ENCODE measurements at places on chromosomes 7 and 10.

DNA sequence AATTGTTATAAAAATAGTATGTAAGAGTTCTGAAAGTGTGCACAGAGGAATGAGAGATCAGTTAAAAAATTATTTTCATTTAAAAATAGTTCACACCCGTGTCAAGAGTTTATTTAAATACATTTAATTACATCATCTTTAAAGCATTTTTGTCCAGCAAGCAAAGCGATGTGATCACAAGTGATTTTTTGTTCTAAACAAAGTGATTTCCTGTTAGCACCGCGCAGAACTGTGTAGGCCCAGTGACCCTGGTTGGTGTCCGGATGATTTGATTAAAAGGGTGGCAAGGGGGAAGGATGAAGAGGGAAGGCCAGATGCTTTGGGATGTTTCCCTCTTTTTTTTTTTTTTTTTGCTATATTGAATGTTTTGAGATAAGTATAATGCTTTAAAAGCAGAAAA is 227.8 kb upstream of the PITRM1 start:
- no peak for DNase-seq

- DNase-seq = no peak
Measured at GRCh38 chr7:33671531-33672262, 233.6 kb upstream of the BMPER start.

- DNase-seq = no peak
Measured at GRCh38 chr10:4472190-4472904, 353.7 kb upstream of the AKR1E2 start.

DNA sequence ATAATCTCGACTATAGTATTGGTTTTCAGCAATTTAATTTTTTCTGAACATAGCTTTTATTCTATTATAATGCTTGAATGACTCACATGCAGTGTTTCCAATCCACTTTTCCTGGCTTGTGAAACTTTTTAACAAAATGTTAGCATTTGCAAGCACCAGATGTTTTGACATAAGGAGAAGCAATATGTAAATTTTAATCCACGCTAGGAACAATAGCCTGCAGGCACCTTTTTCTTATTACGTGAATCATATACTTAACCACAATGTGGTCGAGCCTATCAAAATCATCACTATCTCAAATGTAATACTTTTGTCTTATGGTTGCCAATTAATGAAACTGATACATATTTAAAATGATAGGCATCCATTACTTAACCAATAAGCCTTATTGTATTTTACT is 97.1 kb downstream of the TFEC start:
- no peak for DNase-seq

DNA sequence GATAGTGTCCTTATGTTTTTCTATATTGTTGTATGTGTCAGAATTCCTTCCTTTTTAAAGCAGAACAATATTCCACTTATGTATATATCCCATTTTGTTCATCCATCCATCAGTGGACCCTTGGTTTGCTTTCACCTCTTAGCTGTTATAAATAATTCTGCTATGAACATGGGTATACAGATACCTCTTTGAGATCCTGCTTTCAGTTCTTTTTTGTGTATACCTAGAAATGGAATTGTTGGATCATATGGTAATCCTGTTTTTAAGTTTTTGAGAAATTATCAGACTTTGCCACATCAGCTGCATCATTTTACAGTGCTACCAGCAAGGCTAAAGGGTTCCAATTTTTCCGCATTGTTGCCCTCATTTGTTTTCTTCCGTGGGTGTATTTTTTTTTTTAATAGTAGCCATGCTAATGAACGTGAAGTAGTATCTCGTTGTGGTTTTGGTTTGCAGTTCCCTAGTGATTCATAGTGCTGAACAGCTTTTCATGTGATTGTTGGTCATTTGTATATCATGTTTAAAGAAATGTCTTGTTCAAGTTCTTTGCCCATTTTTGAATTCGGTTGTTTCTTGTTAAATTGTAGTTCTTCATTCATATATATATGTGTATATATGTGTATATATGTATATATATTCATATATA is 87.8 kb downstream of the LCOR start:
- DNase-seq = no peak

DNA sequence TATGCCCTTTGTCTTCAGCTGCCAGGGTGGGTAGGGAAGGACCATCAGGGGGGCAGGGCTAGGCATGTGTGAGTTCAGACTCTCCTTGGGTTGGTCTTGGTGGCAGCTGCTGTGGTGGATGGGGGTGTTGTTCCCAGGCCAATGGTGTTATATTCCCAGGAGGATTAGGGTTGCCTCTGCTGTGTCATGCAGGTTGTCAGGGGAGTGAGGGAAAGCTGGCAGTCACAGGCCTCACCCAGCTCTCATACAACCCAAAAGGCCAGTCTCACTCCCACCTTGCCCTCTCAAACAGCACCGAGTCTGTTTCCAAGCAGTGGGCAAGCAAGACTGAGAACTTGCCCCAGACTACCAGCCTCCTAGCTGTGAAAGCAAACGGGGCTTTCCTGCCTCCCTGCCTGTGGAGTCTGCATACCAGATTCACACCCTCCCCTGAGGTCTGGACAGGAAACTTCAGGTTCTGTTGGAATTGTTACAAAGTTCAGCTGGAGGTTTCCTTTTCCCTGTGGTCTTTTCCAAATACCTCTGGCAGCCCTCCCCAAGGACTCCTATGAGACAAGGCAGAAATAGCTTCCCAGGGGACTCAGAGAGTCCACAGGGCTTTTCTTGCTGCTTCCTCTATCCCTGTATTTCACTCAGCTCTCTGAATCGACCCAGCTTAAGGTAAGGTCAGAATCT is 1.4 kb downstream of the HYAL4 start:
- DNase-seq = no peak

- DNase-seq = no peak
Measured at GRCh38 chr10:11603741-11604140, 7.7 kb downstream of the USP6NL start.

DNA sequence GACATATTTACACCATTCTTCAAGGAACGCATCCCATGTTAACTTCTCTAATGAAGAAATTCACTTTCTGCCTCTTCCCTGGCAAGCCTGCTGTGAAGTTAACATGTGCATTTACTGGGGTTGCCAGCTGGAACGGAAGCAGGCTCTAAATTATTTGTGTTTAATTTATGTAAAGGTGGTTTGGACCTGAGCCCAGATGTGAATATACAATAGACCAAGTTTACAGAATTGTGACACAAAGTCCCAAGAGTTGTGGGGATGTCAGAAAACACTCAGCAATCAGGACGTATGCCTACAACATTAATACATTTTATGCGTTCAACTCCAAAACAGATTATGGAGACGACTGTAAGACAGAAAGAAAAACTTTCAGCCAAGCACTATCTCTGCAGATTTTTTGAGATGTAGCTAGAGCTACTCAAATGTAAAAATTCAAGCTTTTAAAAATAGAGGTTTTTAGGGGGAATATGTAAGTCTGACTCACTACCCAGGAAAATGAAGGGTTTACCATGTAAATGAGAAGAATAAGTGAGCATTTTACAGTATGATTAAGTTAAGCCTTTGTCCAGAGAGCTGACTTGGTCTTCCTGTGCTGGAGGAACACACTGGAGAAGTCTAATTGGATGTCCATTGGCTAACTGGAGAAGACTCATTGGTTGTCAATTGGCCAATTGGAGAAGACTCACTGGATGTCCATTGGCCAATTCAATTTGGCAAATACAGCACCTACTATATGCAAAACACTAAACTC is 19.5 kb downstream of the NRP1 start:
- no peak for DNase-seq

DNA sequence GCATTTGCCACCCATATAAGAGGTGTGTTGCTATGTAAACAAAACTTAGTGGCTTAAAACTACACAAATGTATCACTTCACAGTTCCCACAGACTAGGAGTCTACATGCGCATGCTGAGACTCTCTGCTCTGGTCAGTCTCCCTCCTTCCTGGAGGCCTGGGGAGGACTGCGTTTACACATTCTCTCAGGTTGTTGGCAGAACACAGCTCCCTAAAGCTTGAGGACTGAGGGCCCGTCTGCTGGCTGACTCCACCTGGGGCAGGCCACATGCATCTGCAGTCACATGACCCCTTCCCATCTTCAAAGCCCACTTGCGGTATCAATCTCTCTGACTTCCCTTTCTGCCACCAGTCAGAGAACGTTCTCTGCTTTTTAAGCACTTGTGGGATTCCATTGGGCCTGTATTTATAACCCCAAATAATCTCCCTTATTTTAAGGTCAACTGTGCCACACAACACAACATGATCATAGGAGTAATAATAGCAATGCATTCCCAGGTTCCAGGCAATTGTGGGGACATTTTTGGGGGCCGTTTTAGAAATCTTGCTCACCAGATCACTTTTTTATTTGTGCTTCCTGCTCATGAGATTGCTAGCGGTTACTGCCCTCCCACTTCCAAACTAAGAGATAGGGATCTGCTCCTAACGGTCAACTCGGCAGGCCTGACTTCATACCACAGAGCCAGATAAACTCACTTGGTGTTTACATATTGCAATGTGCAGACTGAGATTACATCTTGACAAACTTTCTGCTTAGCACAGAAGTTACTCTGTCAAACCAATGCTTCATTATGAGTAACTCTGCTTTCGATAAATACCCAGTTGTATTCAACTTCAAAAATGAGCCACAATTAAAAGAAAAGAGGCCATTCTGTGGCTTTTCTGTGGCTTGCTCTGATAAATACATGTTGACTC is 96.3 kb downstream of the ALOX5 start:
- DNase-seq = peak; percentile 23

DNA sequence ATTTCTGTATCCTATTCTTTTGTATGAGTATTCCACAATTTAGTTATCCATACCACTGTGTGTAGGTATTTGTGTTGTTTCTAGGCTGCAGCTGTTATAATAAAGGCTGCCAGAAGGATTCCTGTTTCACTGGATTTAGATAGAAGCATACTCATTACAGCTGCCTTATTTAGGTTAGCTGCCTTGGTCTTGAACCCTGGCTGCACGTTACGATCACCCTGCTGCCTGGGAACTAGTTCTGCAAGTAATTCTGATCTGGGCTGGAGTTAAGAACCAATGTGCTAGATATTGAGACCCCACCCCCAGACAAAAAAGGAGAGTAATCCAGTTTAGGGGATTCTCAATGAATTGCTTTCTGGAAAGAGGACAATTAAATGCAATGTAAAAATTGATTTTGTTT is 43.1 kb downstream of the CCDC71L start:
- DNase-seq = no peak

DNA sequence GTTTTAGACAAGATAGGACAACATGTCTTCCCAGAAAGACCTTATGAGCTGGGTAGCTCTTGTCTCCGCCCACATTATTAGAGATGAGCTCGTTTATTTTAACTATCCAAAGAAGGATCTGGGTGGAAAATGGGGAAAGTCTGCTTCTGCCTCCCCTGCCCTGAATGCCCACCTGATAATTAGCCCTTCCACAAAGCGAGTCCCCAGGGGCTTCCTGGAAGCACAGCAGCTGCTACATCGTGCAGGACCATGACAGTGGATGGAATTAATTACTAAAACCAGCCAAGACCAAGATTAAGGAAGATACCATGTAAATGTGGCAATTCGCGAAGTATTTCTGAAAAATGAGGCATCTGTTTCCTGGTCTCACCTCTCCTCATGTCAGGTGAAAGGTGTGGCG is 374.4 kb downstream of the PAXIP1 start:
- no peak for DNase-seq

- no peak for DNase-seq
Measured at GRCh38 chr10:86553213-86553612, 31.6 kb upstream of the WAPL start.

DNA sequence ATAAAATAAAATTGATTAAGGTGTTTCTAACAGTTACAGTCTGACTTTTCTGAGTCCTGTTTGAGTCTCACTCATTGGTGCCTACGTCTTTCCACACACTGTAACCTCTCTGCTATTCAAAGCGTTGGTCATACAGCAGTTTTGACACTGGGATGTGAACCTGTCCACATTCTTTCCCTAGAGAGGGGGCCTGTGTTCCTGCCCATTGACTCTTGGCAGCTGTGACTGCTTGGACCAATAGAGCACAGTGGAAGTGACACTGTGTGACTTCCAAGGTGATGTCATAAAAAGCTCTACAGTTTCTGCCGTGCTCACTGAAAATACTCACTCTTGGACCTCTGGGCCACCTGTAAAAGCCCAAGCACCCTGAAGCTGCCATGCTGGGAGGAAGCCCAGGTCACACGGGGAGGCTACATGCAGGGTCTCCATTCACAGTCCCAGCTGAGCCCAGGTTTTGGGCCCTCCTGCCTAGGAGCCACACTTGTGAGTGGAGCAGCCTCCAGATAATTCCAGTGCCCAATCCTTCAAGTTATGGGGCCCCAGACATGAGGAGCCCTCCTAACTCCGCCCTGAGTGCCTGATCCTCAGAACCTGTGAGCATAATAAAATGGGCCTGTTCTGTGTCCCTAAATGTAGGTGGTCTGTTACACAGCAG is 704 bp upstream of the ANTXRL start:
- DNase-seq = no peak

DNA sequence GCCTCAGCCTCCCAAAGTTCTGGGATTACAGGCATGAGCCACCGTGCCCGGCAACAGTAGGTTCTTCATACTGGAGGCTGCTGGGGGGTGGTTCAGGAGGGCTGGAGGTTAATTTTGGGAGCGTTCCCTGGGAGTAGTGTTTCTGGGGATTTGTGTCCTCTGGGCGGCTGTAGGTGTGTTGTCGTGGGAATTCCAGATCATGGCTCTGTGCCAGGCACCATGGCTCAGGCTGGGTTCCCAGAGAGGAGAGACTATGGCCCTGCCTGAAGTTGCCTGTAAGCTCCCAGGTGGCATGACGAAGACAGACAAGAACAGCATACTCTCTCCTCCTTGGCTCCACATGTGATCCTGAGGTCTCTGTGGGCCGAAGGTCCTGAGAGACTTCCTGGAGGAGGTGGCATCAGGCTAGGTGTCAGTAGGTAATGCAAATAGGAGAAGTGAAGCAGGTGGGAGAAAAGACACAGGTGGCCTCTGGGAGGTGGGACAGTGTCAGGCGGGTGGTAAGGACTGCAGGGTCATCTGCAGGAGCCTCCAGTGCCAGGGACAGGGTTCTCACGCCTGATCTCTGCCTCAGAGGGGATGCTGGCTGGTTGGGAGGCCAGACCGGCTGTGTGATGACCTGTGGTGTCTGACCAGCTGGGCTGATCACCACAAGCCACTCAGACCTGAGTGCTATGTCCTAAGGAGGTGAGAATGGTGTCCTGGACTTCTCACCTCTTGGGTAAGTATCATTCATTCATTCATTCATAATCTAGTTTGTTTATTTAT is 18.7 kb downstream of the CLIP2 start:
- no peak for DNase-seq

DNA sequence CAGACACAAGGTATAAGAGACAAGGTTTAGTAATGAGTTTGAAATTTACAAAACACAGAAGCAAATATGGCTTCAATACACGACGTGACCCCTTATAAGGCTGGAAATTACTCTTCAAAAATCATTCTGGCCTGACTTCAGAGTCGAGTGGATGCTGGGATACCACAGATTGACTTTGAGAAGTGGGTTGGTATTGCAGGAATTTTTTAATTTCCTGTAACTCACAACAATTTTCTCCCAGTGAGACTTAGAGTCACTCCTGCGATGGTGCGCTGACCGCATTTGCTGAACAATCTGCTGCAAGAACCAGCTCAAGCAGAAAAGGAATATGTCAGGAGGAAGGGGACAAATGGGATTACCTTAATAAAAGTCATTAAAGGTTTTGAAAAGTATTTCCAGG is 132.1 kb downstream of the EMX2 start:
- no peak for DNase-seq

GRCh38 chr10:79415736-79416577 is 29.5 kb downstream of the ZCCHC24 start:
- DNase-seq = no peak
